ENCODE measurements at places on chromosomes 4 and X.

DNA sequence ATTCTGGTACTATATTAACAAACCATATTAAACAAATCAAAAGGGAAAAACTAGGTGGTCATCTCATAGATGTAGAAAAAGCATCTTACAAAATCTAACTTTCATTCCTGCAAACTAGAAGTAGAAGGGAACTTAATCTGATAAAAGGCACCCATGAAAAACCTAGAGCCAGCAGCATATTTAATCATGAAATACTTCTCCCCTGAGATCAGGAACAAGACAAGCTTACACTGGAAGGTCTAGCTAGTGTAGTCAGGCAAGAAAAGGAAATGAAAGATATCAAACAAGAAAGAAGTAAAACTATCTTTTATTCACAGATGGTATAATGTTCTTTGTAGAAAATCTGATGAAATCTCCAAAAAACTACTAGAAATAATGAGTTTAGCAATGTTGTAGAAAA is 41.2 kb downstream of the ATP10D start:
- no peak for DNase-seq

- DNase-seq = no peak
Measured at GRCh38 chr4:113691676-113692075, 69.9 kb downstream of the CAMK2D start.

GRCh38 chr4:25883565-25883964 is 20.8 kb upstream of the SEL1L3 start:
- DNase-seq = no peak

DNA sequence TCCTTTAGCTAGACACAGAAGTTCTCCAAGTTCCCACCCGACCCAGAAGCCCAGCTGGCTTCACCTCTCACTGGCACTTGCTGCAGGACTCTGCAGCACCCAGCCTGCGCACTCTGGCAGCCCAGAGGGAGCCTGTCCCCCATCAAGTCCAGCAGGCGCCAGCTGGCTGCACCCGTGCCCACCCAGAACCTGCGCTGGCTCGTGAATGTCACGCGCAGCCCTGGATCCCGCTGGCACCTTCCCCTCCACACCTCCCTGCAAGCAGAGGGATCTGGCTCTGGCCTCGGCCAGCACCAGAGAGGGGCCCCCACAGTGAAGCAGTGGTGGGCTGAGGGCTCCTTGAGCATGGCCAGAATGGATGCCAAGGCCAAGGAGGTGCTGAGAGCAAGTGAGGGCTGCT is 187.6 kb upstream of the HAND2 start:
- no peak for DNase-seq

DNA sequence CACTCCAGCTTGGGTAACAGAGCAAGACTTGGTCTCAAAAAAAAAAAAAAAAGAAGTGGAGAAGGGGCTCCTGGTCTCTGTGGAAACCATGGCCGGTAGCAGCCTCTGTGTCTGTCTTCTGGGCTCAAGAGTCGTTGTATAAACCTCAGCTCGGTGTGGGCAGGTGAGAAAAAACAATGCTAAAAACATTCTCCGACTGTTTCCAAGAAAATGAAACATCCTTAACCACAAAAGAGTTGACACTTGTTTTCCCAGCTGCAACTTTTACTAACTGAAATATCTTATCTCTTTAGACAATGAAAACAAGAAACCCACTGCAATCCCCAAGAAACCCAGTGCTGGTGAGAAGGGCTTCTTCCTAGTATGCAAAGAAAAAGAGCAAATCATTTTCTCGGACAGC is 26.2 kb downstream of the CD99 start:
- peak; percentile 48 for DNase-seq

DNA sequence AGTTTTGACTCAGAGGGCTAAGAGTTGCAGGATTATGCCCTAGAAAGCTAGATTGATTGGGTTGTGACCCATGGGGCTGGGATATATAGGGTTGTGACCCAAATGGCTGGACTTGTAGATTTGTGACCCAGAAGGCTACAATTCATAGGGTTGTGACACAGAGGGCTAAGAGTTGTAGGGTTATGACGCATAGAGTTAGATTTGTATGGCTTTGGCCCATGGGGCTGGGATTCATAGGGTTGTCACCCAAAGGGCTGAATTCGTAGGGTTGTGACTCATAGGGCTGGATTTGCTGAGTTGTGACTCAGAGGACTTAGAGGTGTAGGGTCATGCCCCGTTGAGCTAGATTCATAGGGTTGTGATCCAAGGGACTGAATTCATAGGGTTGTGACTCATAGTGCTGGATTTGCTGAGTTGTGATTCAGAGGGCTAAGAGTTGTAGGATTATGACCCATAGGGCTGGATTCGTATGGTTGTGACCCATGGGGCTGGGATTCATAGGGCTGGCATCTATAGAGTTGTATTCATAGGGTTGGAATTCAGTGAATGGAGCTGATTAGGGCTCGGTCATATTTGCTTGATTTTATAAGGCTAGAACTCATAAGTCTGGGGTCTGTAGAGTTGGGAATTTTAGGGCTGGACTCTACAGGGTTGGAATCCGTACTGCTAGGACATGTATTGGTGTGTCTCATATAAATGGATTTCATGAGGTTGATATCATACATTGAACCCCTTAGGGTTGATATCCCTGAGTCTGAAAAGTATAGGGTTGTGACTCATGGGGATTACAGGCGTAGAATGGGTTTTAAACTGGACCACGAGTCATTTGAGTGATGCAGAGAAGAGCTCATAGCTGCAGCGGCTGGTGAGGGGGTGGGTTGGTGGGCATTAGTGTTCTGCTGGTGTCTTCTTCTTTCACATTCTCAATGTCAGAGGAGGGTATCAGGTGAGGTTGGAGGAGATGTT is 125.7 kb downstream of the CRLF2 start:
- no peak for DNase-seq

DNA sequence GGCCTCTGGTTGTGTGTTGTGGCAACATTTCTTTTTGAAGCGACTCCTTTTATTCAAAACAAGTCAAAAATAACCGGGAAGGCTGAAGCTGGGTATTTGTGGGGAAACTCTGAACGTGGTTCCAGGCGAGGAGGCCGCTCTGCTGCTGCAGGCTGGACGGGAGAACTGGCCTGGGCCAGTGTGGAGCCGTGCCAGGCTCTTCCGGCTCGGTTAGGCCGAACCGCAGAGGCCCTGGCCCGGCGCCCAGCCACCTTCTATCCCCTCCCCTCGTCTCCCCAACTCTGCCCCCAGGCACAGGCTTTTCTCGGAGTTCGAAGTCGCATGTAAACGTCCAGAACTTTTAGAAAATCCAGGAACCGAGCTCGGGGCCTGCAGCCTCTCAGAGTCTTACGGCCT is 2.4 kb upstream of the BCOR start:
- DNase-seq = no peak

DNA sequence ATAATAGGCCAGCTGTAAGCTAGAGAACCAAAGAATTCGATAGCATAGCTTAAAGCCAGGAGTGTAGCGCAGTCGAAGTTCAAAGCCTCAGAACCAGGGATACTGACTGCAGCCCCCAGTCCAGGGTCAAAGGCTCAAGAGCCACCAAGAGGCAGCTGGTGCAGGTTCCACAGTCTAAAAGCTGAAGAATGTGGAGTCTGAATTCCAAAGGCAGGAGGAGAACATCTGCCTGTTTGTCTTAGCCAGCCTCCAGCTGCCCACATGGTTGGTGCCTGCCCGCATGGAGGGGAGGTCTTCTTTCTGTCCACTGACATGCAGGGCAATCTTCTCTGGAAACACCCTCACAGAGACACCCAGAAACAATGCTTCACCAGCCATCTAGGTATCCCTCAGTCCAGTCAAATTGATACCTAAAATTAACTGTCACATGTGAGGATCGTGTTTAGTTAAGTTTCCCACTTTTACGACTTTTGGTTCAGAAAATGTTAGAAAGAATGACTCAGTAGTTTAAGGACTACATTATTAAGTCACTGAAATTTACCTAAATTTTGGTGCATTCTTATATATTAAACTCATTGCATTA is 52.8 kb upstream of the RHOH start:
- DNase-seq = peak; percentile 59

DNA sequence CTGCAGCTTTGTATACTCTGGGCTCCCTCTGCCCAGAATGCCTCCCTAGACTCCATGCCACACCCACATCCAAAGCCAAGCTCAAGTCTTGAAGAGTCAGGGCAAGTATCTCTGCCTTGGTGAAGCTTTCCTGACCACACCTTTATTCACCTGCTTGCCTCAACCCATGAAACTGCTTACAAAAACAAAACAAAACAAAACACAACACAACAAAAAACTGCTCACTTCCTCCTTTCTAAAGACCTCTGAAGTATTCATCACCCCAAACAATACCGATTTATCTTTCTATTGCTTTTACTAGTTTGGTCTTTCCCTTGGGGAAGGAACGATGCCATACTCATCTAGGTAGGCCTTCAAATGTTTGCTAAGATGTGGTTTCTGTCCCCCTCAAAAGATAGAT is 45.0 kb downstream of the TMEM165 start:
- DNase-seq = no peak

GRCh38 chrX:69919749-69920148 is 130.0 kb downstream of the AWAT2 start:
- DNase-seq = no peak

- DNase-seq = no peak
Measured at GRCh38 chrX:95290455-95290854, 1394.2 kb upstream of the DIAPH2 start.

GRCh38 chrX:40821780-40822179 is 86.4 kb upstream of the MED14 start:
- no peak for DNase-seq

DNA sequence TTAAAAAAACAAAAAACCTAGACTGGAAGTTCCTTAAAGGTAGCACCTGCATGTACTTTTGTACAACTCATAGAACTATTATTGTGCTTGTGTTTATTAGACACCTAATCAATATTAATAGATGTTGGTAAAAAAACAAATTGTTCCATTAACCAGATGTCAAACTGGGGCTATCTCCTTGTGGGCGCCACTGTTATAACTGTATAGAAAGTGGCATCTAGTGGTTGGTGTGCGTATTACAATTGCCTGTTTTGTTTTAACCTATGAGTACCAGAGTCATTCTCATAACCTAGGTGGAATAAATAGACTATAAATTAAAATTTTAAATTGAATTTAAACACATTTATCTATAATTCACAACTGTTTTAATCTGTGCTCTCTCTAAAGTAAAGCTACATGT is 97.4 kb downstream of the COL4A5 start:
- peak; percentile 36 for DNase-seq

- no peak for DNase-seq
Measured at GRCh38 chrX:129723511-129723910, 15.3 kb upstream of the XPNPEP2 start.

DNA sequence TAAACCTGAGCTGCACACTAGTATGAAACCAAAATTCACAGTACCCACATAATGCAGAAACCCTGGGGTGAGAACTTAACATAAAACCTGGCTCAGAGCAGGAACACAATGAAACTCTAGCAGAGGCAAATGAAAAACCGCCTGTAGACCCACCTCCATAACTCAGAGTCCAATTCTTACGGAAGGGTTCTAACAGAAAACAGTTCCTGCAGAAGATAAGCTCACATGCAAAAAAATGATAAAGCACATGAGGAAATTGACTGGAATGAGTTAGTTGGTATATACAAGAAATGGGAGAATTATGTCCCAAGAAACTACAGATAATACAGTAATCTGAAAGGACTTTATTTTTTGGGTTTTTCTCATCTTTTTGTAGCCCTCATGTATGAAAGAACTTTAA is 14.7 kb downstream of the RTL9 start:
- DNase-seq = no peak
